ENCODE measurements at places on chromosomes 1 and 21.
A peak's percentile ranks its signal among the peaks of the same experiment; 100 is the strongest.

GRCh38 chr1:174788981-174789380, 210.8 kb upstream of the CACYBP start:
- DNase-seq, result peak; percentile 28

DNA sequence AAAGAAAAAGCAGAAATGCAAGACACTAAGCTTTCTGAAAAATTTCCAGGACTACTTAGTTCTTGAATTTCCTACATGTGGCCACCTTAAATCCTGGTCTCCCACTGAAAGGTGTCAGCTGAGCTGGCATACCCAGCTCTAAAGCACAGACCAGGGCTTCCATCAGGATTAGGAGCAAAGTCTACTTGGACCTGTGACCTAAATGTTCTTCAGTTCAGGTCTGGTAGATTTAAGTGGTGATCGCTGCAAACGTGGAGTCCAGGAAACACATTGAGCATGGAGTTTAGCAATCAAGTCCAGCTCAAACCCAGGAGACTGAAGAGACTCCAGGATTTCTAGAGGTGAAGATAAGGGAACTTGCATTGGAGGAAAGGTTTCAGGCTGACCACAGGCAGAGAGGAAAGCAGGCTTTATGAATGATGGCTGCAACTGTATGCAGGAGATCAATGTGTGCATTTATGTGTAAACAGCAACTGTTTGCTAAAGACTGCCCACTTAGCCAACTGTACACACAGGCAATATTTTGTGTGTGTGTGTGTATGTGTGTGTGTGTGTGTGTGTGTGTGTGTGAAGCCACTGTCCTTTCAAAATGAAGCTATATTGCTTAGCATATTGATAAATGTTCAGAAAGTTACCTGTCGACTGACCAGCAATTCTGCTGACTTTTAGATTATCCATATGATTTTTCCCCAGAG, 75.2 kb downstream of the LMX1A start:
- no peak for DNase-seq

DNA sequence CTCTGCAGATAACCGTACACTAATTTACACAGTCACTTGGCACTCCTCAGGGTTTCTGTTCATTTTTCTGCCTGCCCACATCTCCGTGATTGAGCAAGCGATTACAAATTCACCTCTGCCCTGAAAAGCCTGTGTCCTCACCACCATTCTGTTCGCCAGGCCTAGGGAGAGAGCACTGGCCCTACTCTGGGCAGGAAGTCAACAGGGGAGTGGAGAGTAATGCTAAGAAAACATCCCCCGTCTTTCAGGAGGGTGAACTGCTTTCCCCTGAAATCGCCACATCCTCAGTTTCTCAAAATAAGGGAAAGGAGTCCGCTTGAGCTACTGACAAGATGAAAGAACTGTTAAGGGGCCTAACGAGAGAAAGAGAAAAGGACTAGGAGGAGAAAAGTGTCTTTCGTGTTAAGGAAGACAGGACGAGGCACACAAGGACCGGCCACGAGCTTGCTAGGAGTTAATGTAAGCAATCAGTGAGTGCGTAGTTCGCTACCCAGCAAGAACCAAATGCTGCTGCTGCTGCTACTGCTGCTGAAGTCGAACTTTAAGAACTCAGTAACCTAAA, 632 bp downstream of the PEX19 start:
- peak; percentile 83 for DNase-seq

GRCh38 chr1:30883389-30884172, 25.0 kb downstream of the SDC3 start:
- no peak for DNase-seq

GRCh38 chr1:59596432-59596831, 218.3 kb upstream of the HOOK1 start:
- peak; percentile 62 for DNase-seq

DNA sequence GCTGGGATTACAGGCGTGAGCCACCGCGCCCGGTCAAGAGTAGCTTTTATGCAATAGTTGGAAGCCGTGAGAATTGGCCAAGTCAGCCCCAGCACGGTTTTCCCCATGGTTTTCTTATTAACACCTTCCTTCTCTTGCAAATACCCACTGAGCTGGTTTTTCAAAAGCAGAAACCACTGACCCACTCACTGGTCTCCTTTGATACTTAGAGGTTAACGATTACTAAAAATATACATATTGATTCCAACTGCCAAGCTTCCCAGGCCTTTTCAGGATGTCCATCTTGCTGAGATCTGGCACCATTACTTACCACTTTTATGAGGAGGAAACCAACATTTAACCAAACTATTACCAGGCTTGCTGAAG, 25.9 kb upstream of the TARDBP start:
- DNase-seq, result no peak

GRCh38 chr1:51231120-51231519, 5.0 kb upstream of the RNF11 start:
- peak; percentile 52 for DNase-seq

- DNase-seq, result peak; percentile 73
Measured at GRCh38 chr1:58978096-58978495, 194.2 kb upstream of the JUN start.

- DNase-seq, result no peak
Measured at GRCh38 chr1:72177711-72178110, 104.6 kb downstream of the NEGR1 start.

GRCh38 chr1:55302972-55303371, 87.8 kb upstream of the USP24 start:
- no peak for DNase-seq

- no peak for DNase-seq
Measured at GRCh38 chr1:2251786-2252185, 23.7 kb downstream of the SKI start.

DNA sequence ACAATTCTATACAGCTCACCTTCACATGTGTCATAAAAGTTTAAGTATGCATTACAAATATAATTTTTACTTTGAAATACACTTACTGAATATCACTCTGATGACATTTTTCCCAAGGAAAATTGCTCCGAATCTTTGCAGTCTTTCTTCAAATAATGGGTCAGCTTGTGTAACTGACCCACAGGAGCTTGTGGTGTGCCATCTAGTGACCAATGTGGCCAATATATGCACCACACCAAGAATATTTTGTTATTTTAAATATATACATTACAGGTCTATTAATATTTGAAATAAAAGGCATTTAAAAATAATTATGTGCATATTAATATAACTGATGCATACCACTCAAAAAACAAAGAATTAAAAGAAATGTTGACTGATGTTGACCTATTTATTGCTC, 271.4 kb downstream of the TBX15 start:
- DNase-seq, result no peak

- DNase-seq, result no peak
Measured at GRCh38 chr1:118154220-118154619, 30.8 kb downstream of the SPAG17 start.

DNA sequence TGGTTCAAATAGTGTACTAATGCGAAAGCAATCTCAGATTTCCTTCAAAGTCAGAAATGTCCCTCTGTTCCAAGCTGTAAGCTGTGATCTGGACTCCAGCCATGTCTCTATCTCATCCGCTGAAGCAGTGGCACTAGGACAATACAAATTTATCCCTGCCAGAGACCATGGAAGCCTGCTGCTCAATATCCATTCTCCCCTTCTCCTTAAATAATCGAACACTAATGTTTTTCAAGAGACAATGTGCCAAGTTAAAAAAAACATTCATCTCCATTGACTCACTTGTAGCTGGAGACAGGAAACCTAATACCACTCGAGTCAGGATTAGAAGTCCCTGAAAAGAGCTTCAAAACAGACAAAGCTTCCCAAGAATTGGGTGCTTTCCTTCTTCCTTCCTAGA, 38.5 kb upstream of the PGBD5 start:
- DNase-seq, result no peak

- no peak for DNase-seq
Measured at GRCh38 chr1:174136714-174137113, 22.6 kb upstream of the RABGAP1L start.

- DNase-seq, result no peak
Measured at GRCh38 chr1:208835097-208835463, 590.9 kb upstream of the PLXNA2 start.

Measured in suppressor macrophage treated with lipopolysaccharide for 4 hours (primary cell).